ENCODE measurements at places on chromosomes 1 and 21. TPM values are rescaled to one million over a fixed set of nuclear protein-coding genes. Genes with fewer than 3 reads are reported as not detected.

DNA sequence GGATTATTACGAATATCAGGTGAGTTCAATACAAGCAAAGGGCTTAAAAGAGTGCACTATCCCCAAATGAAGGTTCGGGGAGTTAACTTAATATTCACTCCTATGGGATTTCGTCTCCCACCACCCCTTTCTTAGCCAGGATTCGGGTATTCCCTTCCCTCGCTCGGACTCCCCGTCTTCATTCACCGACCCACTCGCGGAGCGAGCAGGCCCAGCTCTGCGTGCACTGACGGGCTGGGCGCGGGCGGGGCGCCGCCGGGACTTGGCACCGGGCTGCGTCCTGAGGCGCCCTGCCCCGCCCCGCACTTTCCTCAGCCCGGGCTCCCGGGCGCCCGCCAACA is 7.7 kb upstream of the MPZL1 start:
- no peaks in the 10 kb centered on the region for H3K36me3 ChIP-seq
- H3K4me1 ChIP-seq = peaks cover 36% of the 10 kb centered on the region
- H3K27me3 ChIP-seq = peaks cover 12% of the 10 kb centered on the region
- DNase-seq = no peak
- peak overlapping the region; percentile 89 for H3K4me3 ChIP-seq

GRCh38 chr21:29933088-29933487 is 6.7 kb downstream of the GRIK1 start:
- H3K4me3 ChIP-seq = no peak overlapping the region
- H3K36me3 ChIP-seq = no peaks in the 10 kb centered on the region
- H3K27ac ChIP-seq = no peak overlapping the region
- DNase-seq = no peak

- H3K27me3 ChIP-seq = peaks cover 32% of the 10 kb centered on the region
- H3K4me1 ChIP-seq = no peaks in the 10 kb centered on the region
- H3K36me3 ChIP-seq = no peaks in the 10 kb centered on the region
- no peak overlapping the region for H3K27ac ChIP-seq
Measured at GRCh38 chr1:1173061-1173792, 453 bp upstream of the TTLL10 start.

GPR52 gene
- 0.18 TPM for total RNA-seq

DNA sequence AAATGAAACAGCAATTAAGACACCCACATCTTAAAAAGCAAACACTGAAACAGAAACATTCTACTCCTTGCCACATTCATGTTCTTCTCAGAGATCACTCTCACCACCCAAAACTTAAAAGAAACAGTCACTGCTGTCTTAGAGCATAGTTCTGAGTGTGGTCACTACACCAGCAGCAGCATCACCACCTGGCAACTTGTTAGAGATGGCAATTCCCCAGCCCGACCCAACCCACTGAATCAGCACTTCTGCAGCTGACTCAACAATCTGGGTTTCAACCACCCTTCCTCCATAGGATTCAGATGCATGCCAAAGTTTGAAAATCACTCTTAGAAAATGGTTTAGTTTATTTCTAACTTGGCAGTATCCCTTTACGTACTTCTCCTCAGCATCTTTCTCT is 126.1 kb downstream of the CDC42BPA start:
- no peaks in the 10 kb centered on the region for H3K27me3 ChIP-seq
- H3K4me3 ChIP-seq = peak overlapping the region; percentile 68
- peak; percentile 97 for DNase-seq
- peak overlapping the region; percentile 89 for H3K27ac ChIP-seq
- peaks cover 26% of the 10 kb centered on the region for H3K36me3 ChIP-seq
- peaks cover 42% of the 10 kb centered on the region for H3K4me1 ChIP-seq

LENEP gene
- total RNA-seq = not detected

- H3K27me3 ChIP-seq = no peaks in the 10 kb centered on the region
- peak; percentile 13 for DNase-seq
- H3K4me1 ChIP-seq = peaks cover 23% of the 10 kb centered on the region
- peak overlapping the region; percentile 32 for H3K27ac ChIP-seq
Measured at GRCh38 chr1:187680823-187681222, 852.1 kb downstream of the PLA2G4A start.

NLRP3 gene
- total RNA-seq = 4.3 TPM

C1QA gene
- not detected for total RNA-seq

FCER1G gene
- not detected for total RNA-seq

TMCC2 gene
- 4.1 TPM for total RNA-seq

- peaks cover 3% of the 10 kb centered on the region for H3K27me3 ChIP-seq
- no peak overlapping the region for H3K4me3 ChIP-seq
- peaks cover 44% of the 10 kb centered on the region for H3K4me1 ChIP-seq
- DNase-seq = peak; percentile 83
- peaks cover 9% of the 10 kb centered on the region for H3K36me3 ChIP-seq
- H3K27ac ChIP-seq = peak overlapping the region; percentile 42
Measured at GRCh38 chr1:43522776-43523480, 7.8 kb upstream of the PTPRF start.

DNA sequence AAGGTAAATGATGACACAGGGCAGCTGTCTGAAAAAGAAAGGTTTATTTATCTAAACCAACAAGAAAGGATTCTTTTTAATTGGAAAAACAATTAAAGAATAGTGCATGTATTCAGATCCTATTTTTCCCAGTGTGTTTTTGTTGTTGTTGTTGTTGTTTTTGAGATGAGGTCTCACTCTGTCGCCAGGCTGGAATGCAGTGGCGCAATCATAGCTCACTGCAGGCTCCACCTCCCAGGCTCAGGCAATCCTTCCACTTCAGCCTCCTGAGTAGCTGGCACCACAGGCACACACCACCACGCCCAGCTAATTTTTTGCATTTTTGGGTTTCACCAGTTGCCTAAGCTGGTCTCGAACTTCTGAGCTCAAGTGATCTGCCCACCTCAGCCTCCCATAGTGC is 22.1 kb downstream of the NEK2 start:
- no peak overlapping the region for H3K27ac ChIP-seq
- H3K27me3 ChIP-seq = peaks cover 2% of the 10 kb centered on the region
- H3K4me1 ChIP-seq = peaks cover 38% of the 10 kb centered on the region
- H3K36me3 ChIP-seq = no peaks in the 10 kb centered on the region
- no peak overlapping the region for H3K4me3 ChIP-seq

GRCh38 chr1:172897738-172898137 is 153.0 kb downstream of the TNFSF18 start:
- peak overlapping the region; percentile 9 for H3K4me3 ChIP-seq
- DNase-seq = no peak
- peaks cover 99% of the 10 kb centered on the region for H3K4me1 ChIP-seq
- no peaks in the 10 kb centered on the region for H3K27me3 ChIP-seq
- peak overlapping the region; percentile 70 for H3K27ac ChIP-seq
- peaks cover 13% of the 10 kb centered on the region for H3K36me3 ChIP-seq

DNA sequence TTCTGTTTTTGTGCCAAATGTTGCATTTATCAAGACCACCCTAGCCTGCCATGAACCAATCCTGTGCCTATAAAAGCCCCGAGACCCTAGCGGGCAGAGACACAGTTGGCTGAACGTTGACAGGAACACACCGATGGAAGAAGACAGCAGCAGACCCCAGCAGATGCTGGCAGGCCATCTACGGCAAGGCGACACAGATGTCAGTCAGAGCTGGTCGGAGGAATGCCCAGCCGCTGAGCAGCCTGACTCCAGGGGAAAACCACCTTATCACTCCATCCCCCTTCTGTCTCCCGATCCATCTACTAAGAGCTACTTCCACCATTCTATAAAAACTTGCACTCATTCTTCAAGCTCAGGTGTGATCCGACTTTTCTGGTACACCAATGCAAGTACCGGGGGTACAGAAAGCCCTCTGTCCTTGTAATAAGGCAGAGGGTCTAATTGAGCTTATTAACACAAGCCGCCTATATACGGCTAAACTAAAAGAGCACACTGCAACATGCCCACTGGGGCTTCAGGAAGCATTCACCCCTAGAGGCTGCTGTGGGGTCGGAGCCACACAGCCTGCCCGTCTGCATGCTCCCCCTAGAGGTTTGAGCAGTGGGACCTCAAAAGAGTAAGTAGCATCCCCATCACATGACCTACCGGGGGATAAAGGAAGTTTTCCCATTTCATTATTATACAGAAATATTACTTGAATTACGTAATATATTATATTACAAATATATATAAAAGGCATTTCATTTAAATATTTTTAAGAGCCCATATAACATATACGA is 1156.3 kb upstream of the B3GALT2 start:
- no peak for DNase-seq
- no peaks in the 10 kb centered on the region for H3K36me3 ChIP-seq
- H3K4me1 ChIP-seq = peaks cover 17% of the 10 kb centered on the region
- H3K27ac ChIP-seq = no peak overlapping the region
- no peak overlapping the region for H3K4me3 ChIP-seq

GRCh38 chr1:28803051-28803450 is 8.9 kb upstream of the OPRD1 start:
- no peak for DNase-seq
- H3K27me3 ChIP-seq = peaks cover 22% of the 10 kb centered on the region
- no peak overlapping the region for H3K27ac ChIP-seq
- no peaks in the 10 kb centered on the region for H3K36me3 ChIP-seq
- H3K4me1 ChIP-seq = no peaks in the 10 kb centered on the region

DNA sequence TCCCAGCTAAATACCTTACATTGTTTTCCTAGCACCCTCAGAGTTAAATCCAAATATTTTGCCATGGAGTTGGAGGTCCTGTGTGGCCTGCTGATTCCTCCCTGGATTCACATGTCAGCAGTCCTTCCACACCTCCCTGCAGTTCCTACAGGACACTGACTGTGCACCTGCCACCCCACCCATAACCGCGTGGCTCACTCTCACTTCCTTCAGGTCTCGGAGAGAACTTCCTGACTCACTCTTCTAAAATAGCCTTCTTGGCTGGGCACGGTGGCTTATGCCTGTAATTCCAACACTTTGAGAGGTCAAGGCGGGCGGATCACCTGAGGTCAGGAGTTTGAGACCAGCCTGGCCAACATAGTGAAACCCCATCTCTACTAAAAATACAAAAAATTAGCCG is 8.4 kb upstream of the CAMTA1 start:
- no peak overlapping the region for H3K4me3 ChIP-seq
- H3K27me3 ChIP-seq = no peaks in the 10 kb centered on the region
- DNase-seq = no peak
- no peaks in the 10 kb centered on the region for H3K36me3 ChIP-seq
- H3K4me1 ChIP-seq = peaks cover 7% of the 10 kb centered on the region

CLCA1 gene
- not detected for total RNA-seq

DNA sequence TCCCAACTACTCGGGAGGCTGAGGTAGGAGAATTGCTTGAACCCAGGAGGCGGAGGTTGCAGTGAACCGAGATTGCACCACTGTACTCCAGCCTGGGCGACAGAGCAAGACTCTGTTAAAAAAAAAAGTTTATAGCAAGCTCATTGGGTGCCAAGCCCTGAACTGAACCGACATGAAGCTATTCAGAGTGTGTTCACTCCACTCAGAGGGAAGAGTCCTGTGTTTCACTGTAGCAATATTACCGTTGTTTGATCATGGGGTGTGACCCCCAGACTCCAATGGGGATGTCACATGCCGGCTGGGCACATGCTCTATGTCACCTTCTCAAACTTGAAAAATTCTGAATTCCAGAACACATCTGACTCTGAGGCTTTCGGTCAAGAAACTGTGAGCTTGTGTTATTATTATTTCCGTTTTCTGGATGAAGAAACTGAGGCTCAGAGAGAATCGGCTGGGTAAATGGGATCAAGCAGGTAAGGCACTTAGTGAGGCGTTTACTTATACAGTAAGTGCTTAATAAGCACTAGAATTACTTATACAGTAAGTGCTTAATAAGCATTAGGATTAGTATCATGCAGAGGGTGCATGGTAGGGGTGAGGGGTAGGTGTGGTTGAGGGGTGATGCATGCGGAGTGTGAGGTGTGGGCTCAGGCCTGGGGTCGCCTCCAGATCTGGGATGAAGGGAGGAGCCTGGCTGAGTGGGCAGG is 36.2 kb downstream of the HSPG2 start:
- no peak for DNase-seq
- peaks cover 4% of the 10 kb centered on the region for H3K27me3 ChIP-seq
- H3K36me3 ChIP-seq = peaks cover 15% of the 10 kb centered on the region

GRCh38 chr1:95620076-95620475 is 386.1 kb downstream of the RWDD3 start:
- no peak overlapping the region for H3K4me3 ChIP-seq
- H3K27ac ChIP-seq = no peak overlapping the region
- H3K4me1 ChIP-seq = no peaks in the 10 kb centered on the region
- H3K27me3 ChIP-seq = no peaks in the 10 kb centered on the region
- DNase-seq = no peak

DNA sequence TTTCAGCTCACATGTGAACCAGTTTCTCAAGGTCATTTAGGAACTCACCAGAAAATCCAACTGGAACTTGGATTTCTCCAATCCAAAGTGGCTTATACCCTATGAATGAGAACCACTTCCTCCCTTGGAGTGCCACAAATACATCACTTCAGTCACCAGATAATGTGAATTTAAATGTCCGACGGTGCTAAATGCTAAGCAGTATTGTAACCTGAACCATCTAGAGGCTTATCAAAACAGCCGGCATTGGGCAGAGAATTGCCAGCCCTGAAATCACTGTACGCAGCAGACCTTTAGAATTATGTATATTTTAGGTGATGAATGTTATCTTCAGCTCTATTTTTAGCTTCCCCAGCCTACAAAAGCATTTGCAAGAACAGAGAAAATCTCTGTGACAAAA is 76.8 kb upstream of the COX20 start:
- no peak for DNase-seq
- no peaks in the 10 kb centered on the region for H3K36me3 ChIP-seq
- H3K4me3 ChIP-seq = no peak overlapping the region
- H3K27me3 ChIP-seq = peaks cover 5% of the 10 kb centered on the region
- no peak overlapping the region for H3K27ac ChIP-seq

GRCh38 chr1:44587796-44588460 is 86.4 kb downstream of the TMEM53 start:
- H3K4me3 ChIP-seq = no peak overlapping the region
- peaks cover 7% of the 10 kb centered on the region for H3K4me1 ChIP-seq
- H3K27me3 ChIP-seq = peaks cover 22% of the 10 kb centered on the region
- no peak overlapping the region for H3K27ac ChIP-seq
- no peaks in the 10 kb centered on the region for H3K36me3 ChIP-seq

DNA sequence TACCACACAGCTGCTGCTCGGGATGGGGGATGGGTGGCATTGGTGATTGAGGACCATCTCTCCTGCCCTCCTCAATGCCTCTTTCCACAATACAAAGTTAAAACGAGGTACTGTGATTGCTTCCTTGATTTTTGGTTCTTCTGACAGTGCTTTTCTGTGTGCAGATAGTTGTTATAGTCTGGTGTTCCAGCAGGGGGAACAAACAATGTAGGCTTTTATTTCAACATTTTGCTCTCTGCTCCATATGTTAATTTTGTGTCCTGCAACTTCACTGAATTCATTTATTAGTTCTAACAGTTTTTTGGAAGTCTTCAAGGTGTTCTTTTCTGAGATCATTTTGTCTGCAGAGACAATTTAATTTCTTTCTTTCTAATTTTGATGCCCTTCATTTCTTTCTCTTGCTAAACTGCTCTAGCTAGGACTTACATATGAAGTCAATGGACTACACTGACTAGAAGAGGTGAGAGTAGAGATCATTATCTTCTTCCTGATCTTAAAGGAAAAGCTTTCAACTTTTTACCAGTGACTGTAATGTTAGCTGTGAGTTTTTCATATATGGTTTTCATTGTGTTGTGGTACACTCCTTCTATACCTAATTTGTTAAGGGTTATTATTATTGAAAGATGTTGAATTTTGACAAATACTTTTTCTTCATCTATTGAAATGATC is 45.4 kb downstream of the TNFSF18 start:
- H3K27me3 ChIP-seq = no peaks in the 10 kb centered on the region
- no peak for DNase-seq
- peaks cover 52% of the 10 kb centered on the region for H3K4me1 ChIP-seq
- no peak overlapping the region for H3K27ac ChIP-seq
- no peak overlapping the region for H3K4me3 ChIP-seq

Data from HFFc6 (cell line).